ENCODE measurements at places on chromosomes 5 and 9. TPM values are rescaled to one million over a fixed set of nuclear protein-coding genes. Genes with fewer than 3 reads are reported as not detected.

PAX5 gene
- not detected for total RNA-seq

GRCh38 chr9:129568560-129569501 is 52.1 kb downstream of the C9orf50 start:
- H3K36me3 ChIP-seq, result no peaks in the 10 kb centered on the region
- H3K4me1 ChIP-seq, result peaks cover 22% of the 10 kb centered on the region
- H3K27ac ChIP-seq, result no peak overlapping the region
- H3K4me3 ChIP-seq, result peak overlapping the region; percentile 74
- DNase-seq, result no peak

DNA sequence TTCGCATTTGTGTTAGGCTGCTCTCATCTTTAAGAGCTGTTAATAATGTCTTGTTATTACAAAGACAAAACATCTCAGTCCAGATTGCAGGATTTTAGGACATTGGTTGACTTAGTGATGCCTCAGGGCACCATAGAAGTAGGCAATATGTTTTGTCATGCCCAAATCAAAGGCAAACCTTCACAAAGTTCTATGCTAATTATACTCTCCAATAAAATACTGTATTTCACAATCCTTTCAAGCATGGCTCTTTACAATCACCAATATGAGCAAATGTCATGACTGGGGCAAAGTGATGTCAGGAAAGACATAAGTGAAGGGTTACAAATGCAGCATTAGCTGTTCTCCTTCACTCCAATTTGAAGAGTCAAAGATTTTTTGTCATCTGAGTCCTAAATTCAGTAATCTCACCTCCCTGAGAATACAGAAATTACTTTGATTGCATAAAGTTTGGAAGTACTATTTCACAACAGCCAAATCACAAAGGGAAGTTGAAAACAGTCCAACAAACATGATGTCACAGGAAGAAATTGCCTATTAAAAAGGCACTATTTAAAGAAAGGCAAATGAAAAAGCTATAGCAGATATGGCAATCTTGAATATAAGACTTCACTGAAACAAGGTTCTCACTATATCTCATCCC is 303.2 kb downstream of the PRR16 start:
- H3K36me3 ChIP-seq, result no peaks in the 10 kb centered on the region
- no peaks in the 10 kb centered on the region for H3K27me3 ChIP-seq
- DNase-seq, result peak; percentile 16
- H3K4me3 ChIP-seq, result no peak overlapping the region
- no peak overlapping the region for H3K27ac ChIP-seq
- no peaks in the 10 kb centered on the region for H3K4me1 ChIP-seq

DNA sequence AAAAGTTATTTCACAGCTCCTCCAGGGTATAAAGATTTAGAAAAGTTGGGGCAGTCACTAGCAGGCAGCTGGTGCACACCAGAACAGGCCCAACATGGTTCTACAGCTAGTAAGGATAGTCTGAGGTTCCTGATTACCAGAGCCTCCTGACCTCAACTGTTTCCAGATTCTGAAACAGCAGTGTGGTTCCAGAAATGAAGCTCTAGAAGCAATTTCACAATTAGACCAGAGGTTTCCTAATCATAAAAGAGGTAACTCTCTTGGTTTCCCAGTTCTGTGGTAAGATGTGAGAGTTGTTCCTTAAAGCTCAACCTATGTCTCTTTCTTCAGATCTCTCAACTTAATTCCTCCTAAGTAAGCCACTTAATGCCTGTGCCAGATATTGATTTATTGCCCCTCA is 11.9 kb downstream of the AGTPBP1 start:
- no peak overlapping the region for H3K4me3 ChIP-seq
- DNase-seq, result no peak
- H3K27me3 ChIP-seq, result no peaks in the 10 kb centered on the region
- no peaks in the 10 kb centered on the region for H3K36me3 ChIP-seq
- no peak overlapping the region for H3K27ac ChIP-seq

DNA sequence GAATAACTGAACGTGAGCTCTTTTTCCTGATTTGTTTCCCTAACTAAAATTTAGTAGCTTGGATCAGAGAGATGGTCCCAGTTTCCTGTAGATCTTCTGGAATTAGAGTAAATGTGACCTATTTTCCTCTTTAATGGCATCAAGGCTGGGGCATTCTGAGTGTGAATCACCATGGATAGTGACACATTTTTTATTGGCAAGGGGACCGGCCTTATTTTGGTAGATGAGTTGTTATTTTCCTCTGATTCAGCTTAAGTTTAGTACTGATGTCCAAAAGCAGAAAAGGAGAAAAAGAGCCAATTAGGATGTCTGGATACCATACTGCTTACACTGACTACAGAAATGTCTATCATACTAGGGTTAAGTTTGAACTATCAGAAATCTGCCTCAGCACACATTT is 68.1 kb downstream of the RNF38 start:
- DNase-seq, result peak; percentile 47
- no peaks in the 10 kb centered on the region for H3K27me3 ChIP-seq
- peaks cover 9% of the 10 kb centered on the region for H3K4me1 ChIP-seq
- H3K4me3 ChIP-seq, result no peak overlapping the region

DNA sequence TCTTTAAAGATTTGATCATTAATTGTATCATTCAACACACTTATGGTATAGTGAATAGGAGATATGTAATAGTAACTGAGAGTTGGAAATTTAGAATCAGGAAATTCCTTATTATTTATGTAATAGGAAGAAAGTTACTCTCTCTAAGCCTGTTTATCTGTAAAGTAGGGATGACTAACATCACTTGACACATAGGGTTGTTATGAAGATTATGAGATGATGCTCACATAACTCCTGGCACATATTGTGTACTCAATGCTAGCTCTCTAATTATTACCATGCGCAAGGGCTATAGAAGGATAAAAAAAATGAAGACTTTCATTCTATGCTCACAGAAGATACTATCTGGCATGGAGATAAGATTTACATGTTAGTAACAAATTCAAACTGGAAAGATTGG is 149.9 kb downstream of the ISOC1 start:
- H3K4me1 ChIP-seq, result no peaks in the 10 kb centered on the region
- H3K4me3 ChIP-seq, result no peak overlapping the region
- H3K27ac ChIP-seq, result no peak overlapping the region
- no peaks in the 10 kb centered on the region for H3K36me3 ChIP-seq

- H3K4me1 ChIP-seq, result peaks cover 6% of the 10 kb centered on the region
- no peaks in the 10 kb centered on the region for H3K36me3 ChIP-seq
- DNase-seq, result peak; percentile 23
- H3K4me3 ChIP-seq, result no peak overlapping the region
- no peak overlapping the region for H3K27ac ChIP-seq
These were observed 59.8 kb downstream of the MRPS30 start for GRCh38 chr5:44868541-44868940.

GRCh38 chr5:7980881-7981280 is 111.9 kb downstream of the MTRR start:
- no peaks in the 10 kb centered on the region for H3K4me1 ChIP-seq
- H3K27me3 ChIP-seq, result peaks cover 57% of the 10 kb centered on the region
- no peak for DNase-seq
- no peak overlapping the region for H3K27ac ChIP-seq
- no peak overlapping the region for H3K4me3 ChIP-seq

GRCh38 chr9:136163248-136163850 is 41.6 kb downstream of the LHX3 start:
- no peaks in the 10 kb centered on the region for H3K4me1 ChIP-seq
- H3K27ac ChIP-seq, result no peak overlapping the region
- no peaks in the 10 kb centered on the region for H3K27me3 ChIP-seq
- H3K4me3 ChIP-seq, result no peak overlapping the region

DNA sequence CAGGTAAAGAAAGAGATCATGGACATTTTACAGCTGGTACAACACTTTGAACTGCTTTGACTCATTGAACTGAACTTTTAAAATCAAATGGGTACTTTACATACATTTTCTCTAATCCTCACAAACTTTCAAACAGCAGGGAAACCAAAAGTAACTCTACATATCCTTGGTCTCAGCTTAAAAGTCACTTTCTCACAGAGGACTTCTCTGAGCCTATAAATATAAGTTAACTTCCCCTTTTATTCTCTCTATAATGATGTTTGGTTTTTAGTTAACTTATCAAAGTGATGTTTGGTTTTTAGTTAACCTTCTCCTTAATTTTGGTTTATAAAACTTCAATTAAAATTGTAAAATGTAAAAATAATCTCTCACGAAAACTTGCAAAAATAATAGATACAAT is 209.8 kb downstream of the MCTP1 start:
- no peak for DNase-seq
- no peaks in the 10 kb centered on the region for H3K36me3 ChIP-seq
- no peak overlapping the region for H3K4me3 ChIP-seq
- no peak overlapping the region for H3K27ac ChIP-seq
- H3K27me3 ChIP-seq, result no peaks in the 10 kb centered on the region

LPAR1 gene
- total RNA-seq, result 67.9 TPM

- DNase-seq, result no peak
- H3K4me3 ChIP-seq, result no peak overlapping the region
- peaks cover 51% of the 10 kb centered on the region for H3K36me3 ChIP-seq
- no peaks in the 10 kb centered on the region for H3K27me3 ChIP-seq
- no peak overlapping the region for H3K27ac ChIP-seq
These were observed 36.8 kb downstream of the PCDHGC5 start for GRCh38 chr5:141525653-141526052.
